ENCODE measurements at places on chromosomes 1 and 21. TPM values are rescaled to one million over a fixed set of nuclear protein-coding genes. Genes with fewer than 3 reads are reported as not detected.

GRCh38 chr1:172246521-172247390 is 173.7 kb upstream of the C1orf105 start:
- H3K4me3 ChIP-seq: no peak overlapping the region
- H3K27me3 ChIP-seq: no peaks in the 10 kb centered on the region
- DNase-seq: no peak
- H3K4me1 ChIP-seq: no peaks in the 10 kb centered on the region

DNA sequence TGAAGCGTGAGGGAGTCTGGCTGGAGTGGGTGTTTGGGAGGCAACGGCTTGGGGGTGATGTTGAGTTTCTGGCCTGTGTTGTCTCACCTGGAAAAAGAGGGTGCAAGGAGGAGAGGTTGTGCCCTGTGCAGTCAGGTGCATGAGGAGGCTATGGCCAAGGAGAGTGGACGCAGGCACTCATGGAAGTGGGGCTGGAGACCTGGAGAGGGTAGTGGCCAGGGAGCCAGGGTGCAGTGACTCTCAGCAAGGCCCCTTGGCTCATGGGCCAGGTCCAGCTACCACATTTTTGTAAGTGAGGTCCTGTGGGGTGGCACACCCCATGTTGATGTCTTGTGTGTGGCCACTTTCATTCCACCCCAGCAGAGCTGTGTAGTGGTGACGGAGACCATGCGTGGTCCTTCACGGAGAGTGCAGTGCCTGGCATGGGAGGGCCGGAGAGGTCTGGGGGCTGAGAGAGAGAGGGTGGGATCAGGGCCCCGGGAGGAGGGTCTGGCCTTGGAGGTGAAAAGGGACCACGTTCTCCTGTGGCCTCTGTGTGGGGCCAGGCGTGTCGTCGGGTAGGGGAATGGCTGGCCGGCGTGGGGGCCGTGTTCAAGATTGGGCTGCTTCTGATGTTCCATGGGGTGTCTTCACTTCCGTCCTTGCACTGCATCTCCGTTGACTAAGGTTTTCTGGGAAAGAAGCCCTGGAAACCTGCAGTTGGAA is 6.1 kb downstream of the SNAP47 start:
- no peaks in the 10 kb centered on the region for H3K27me3 ChIP-seq
- no peaks in the 10 kb centered on the region for H3K36me3 ChIP-seq
- DNase-seq: no peak

DNA sequence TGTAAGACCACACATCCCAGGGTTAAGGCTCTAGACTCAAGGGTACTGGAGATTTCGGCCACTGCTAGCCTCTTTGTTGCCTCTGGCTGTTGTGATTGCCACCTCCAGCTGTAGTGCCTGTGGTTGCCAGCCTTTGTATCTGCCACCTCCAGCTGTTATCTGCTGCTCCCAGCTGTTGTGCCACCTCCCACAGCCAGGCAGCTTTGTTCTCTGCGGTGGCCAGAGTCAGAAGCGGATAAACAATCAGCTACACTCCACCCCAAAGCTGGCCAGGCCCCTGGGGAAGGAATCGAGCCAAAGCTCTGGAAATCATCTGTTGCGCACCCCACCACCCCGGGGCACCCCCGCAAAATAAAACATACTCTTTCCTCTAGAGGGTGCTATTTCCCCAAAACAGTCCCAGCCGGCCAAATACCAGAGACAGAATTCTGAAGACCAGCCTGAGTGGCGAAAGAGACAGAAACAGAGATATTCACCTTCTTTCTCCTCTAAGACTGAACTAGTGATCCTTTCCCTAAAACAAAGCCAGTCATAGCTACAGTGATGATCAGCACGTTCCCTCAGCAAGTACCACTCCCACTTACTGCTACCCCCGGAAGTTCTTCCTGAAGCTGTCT is 14.8 kb upstream of the PIGM start:
- H3K27ac ChIP-seq: no peak overlapping the region
- H3K36me3 ChIP-seq: no peaks in the 10 kb centered on the region
- H3K27me3 ChIP-seq: peaks cover 13% of the 10 kb centered on the region
- peak overlapping the region; percentile 21 for H3K4me3 ChIP-seq

GRCh38 chr1:247528812-247529474 is 7.3 kb downstream of the OR2C3 start:
- H3K4me3 ChIP-seq: no peak overlapping the region
- H3K27ac ChIP-seq: no peak overlapping the region
- no peaks in the 10 kb centered on the region for H3K4me1 ChIP-seq
- no peaks in the 10 kb centered on the region for H3K27me3 ChIP-seq
- no peaks in the 10 kb centered on the region for H3K36me3 ChIP-seq
- DNase-seq: no peak

BRDT gene
- total RNA-seq: not detected

- H3K4me3 ChIP-seq: no peak overlapping the region
- DNase-seq: no peak
Observed at GRCh38 chr1:54401799-54402198, 4.4 kb downstream of the SSBP3 start.

CYP4A11 gene
- total RNA-seq: not detected

DNA sequence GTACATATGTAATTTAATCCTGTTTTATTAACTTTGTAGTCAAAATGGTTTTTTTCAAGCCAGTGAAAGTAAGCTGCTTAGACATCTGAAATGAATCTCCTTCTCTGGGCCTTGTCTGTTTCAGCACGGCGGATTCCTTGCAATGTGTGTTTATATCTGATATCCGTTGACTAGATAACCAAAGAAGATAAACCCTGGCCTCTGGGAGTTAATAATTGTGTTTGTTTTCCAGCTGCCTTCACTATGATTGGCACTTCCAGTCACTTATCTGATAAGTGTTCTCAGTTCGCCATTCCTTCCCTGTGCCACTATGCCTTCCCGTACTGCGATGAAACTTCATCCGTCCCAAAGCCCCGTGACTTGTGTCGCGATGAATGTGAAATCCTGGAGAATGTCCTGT is 63.5 kb upstream of the UBE2U start:
- H3K27me3 ChIP-seq: no peaks in the 10 kb centered on the region
- DNase-seq: no peak
- H3K27ac ChIP-seq: no peak overlapping the region
- no peak overlapping the region for H3K4me3 ChIP-seq

DNA sequence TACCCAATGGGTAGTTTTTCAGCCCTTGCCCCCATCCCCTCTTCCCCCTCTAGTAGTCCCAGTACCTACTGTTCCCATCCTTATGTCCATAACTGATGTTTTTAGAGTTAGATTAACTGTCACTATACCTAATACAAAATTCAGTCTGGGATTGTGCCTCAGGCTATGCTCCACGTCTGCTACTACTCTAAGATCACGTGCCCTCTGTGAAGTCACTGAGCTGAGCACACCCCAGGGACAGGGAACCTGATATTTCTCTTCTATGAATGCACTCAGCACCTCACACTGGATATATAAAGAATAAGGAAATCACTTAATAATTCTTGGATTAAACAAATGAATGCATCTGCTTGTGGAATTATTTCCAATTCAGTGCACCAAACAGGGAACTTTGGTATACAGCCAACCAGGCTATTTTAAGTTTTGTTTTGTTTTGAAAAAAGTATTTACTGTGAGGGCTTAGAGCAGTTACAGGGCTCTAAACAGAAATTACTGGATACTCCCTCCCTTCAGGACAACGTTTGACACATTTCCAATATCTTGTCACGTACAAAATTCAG is 307.9 kb downstream of the SMYD3 start:
- H3K36me3 ChIP-seq: no peaks in the 10 kb centered on the region
- no peak overlapping the region for H3K4me3 ChIP-seq
- DNase-seq: no peak

DNA sequence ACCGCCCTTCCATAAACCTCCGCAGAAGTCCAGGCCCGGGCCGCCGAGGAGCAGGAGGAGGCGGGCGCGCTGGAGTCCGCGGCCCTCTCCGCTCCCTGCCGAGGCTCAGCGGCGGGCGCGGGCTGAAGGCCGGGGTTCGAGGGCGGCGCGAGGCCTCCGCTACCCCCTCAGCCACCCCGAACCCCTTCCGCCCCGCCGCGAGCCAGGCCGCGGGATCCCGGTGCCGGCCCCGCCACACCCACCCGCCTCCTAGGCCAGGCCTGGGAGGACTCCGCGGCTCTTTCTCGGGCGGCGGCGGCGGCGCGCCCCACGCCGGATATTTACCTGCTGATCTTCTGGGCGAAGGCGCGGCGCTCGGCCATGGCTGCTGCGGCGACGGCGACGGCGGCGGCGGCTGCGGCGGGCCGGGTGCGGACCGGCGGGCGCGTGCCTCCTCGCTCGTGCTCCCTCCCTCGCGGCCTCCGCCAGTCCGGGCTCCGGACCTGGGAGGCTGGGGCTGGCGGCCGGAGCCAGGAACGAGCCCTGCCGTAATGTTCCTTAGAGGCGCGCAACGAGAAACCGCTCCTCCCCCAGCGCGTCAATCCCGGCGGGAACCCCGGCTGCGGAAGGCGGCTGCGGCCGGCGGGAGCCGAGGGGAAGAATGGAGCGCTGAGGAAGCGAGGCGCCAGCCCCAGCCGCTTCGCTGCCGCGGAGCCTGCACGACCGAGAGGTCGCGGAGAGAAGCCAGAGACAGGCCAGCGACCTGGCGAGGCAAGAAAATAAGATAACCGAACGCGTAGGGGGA is at the start of gene DOCK7:
Gene DOCK7, minus strand, starts transcription at position 484 of the 784 bp plus-strand sequence. Its CDS starts 122 bp downstream, at position 362.
- no peaks in the 10 kb centered on the region for H3K36me3 ChIP-seq
- H3K4me3 ChIP-seq: peak within 1 kb of the TSS; percentile 73
- H3K27me3 ChIP-seq: no peaks in the 10 kb centered on the region
- DNase-seq: peak; percentile 94
- peaks cover 24% of the 10 kb centered on the region for H3K4me1 ChIP-seq

GRCh38 chr1:225617479-225617878 is 35.4 kb downstream of the ENAH start:
- no peak overlapping the region for H3K4me3 ChIP-seq
- no peaks in the 10 kb centered on the region for H3K27me3 ChIP-seq

DNA sequence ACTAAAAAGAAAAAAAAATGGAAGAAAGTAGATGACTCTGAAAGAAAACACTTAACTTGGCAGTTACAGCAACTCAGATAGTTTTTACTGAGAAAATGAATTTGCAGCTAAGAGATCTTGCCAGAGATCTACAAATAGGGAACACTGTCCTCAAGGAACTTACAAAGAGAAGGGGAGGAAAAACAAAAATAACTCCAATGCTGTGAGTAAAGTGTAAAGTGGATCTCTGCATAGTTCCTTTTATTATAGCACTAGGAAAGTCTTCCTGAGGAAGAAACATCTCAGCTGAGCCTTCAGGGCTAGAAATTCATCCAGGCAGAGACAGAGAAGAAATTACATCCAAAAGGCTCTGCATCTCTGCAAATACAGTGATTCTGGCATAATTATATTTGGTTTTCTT is 3.9 kb downstream of the CD1B start:
- H3K27ac ChIP-seq: no peak overlapping the region
- no peaks in the 10 kb centered on the region for H3K4me1 ChIP-seq
- H3K27me3 ChIP-seq: no peaks in the 10 kb centered on the region
- H3K36me3 ChIP-seq: no peaks in the 10 kb centered on the region

TMEM240 gene
- total RNA-seq: 13.3 TPM

GRCh38 chr1:116740746-116741145 is 13.5 kb upstream of the CD2 start:
- no peak overlapping the region for H3K27ac ChIP-seq
- DNase-seq: no peak
- no peaks in the 10 kb centered on the region for H3K4me1 ChIP-seq
- no peak overlapping the region for H3K4me3 ChIP-seq
- no peaks in the 10 kb centered on the region for H3K27me3 ChIP-seq
